ENCODE measurements at places on chromosomes 11 and 22.

DNA sequence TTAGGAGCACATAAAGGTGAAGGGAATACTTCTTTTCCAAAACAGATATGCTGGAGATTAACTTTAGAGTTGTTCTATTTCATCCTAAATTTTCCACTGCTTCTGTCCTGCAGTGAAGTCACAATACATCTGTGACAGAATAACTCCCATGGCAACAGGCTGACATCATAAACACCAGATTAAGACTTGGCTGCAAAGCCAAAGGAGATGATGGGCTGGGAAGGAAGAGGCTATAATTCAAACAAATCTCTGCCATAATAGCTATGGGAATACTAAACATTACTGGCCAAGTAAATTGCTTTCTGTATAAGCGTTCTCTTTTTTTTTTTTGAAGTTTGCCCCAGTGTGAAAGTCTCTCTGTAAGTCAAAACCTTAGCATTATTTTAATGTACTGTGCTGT, 107.7 kb downstream of the CADM1 start:
- DNase-seq = no peak

- DNase-seq = no peak
These were observed 6.6 kb downstream of the SHANK2 start for GRCh38 chr11:71245601-71246391.

DNA sequence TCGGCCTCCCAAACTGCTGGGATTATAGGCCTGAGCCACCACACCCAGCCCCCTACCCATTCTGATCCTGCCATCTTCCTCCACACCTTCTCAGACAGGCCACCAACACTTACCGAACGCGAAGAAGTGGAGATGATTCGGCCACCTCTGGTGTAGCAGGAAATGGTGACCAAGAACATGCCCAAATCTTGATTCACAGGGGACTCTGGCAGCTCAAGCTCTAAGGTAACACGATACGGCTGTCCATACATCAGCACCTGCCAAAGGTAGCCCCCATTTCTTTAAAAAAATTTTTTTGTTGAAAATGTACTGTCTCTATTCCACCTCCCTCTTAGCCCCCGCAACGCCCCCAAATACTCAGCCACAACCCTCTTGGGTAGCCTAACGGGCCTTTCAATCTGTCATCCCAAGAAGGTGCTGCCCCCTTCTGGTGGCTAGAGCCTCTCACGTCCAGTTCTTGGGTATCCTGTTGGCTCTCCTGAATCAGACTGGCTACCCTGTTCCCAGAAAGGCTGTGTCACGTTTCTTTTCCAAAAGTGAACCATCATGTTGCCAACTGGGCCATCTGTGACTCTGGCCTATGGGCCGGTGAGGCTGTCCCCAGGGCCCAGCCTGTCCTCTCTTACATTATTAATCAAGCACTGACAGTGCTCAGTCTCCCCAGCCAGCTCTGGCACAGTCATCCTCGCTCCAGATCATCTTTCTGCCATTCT, 5.3 kb upstream of the LRRN4CL start:
- DNase-seq = peak; percentile 85

DNA sequence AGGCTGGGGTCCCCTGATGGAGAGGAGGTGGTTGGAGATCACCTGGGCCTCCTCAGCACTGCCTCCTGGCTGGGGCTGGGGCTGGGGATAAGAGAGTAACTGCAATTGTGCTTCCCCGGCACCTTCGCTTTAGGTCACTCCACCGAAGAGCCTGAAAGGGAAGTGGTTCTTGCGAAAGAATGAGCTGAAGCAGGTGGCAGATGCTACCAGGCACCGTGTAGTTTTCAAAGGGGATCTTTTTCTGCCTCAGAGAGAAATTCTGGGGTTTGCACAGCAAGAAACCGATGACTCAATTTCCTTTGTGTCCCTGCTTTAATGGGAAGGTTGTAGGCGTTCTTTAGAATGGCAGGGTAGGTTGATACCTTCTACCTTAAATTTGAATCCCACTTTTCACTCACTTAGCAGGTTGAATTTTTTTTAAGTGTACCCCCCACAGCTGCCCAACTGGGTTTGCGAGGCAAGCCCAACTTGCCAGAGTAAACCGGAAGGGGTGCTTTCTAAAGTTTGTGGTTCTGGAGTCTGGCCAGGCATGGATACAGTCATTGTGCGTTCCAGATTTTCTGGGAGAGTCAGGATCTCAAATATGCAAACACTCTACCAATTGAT, 5.3 kb downstream of the CD44 start:
- DNase-seq = peak; percentile 86

DNA sequence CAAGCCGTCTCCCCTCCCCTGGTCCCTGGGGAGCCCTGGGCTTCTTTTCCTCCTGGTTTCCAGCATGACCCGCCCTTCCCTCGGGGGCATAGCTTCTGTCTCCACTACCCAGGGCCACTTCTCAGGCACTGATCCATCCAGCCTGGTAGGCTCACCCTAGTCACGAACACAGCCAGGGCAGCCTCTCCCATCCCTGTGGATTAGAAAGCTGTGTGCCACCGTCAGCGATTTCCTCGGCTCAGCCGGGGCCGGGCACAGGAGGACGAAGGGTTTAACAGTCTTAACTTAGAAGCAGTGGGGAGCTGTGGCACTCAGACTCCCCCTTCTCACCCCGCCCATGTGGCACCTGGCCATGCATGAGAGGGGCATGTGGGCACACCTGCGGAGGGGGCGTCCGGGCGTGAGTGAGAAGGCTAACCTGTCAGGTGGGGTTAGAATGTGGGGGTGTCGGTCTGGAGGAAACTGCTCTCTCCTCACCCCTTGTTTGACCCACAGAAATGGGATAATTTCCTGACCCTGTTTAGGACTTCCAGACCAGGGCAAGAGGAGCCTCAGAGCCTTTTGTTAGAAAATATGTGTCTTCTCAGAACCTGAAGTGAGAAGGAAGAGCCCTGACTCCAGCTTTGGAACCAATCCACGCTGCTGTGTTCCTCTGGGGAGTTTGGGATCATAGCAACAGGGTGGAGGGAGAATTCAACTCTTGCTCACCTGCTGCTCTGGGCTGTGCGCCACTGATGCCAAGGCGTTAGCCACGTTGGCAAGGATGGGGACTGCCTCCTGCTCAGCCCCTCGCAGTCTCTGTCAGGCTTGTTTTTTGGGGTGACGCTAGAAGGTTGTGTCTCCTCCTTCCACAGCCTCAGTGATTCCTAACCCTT, 14.6 kb downstream of the GLB1L2 start:
- DNase-seq = no peak

DNA sequence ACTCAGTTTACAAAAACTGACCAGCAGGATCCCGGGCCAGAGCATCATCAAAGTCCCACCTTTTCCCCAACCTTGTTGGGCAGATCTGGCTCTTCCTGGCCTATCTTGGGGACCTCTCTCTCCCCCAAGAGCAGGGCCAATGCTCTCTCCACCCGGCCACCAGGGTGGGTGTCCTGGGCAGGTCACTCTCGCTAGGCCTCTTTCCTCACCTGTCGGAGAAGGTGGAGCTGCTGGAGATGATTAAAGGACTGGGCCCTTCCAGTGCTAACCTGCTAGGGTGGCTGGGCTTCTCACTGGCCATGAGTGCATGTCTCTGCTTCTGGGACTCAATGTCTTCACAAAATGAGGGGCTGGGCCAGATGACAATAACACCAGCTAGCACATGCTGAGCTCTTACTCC, 2.9 kb upstream of the CAPN5 start:
- no peak for DNase-seq

DNA sequence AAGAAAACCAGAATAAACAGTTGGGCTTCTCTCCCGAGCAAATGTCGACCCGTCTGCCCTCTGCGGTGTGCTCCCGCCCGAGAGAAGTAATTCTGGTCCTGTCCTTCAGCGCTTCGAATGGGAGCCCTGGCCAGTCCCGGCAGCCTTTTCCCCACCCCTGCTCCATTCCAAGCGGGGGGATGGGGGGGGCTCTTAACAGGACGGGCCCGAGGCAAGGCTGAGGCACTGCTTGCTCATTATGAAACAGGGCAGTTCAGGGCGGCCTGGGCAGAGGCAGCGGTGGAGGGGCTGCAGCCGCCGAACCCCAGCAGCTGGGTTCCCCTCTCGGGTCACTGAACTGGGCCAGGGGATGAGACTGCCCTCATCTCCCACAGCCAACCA, 9.1 kb downstream of the BACE1-AS start:
- no peak for DNase-seq

DNA sequence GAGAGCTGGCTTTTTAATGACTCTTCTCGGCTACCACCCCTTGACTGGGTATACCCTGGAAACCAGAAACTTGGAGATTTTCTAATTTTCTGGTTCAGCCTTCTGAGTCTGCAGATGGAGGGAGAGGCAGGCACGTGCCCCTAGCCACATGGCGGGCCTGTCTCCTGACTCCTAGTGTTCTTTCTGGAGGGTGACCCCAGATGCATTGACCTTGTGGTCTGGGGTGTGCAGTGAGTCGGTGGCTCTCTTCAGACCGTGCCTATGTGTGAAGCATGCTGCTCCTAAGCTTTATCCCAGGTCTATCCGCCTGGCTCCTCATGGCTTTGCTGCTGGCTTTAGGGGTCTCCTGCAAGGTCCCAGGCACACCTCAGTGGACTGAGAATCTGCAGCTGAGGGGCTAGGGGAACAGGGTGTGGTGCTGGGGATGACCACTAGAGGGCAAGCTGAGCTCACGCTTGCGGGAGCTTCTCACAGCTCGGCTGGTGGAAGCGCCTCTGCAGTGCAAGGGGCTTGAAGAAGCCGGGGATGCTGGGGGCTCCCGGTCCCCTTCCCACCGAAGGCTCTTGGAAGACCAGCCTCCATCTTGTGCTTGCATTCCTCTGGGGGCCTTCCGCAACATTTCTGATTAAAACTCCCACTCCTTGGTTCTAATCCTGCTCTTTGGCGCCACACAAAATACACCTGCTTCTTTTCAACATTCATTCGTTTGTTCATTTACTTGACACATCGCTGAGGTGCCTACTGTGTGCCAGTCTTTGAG, 51.8 kb downstream of the OTOG start:
- DNase-seq = peak; percentile 62

- no peak for DNase-seq
These were observed 80.8 kb upstream of the FSHB start for GRCh38 chr11:30149998-30150397.

DNA sequence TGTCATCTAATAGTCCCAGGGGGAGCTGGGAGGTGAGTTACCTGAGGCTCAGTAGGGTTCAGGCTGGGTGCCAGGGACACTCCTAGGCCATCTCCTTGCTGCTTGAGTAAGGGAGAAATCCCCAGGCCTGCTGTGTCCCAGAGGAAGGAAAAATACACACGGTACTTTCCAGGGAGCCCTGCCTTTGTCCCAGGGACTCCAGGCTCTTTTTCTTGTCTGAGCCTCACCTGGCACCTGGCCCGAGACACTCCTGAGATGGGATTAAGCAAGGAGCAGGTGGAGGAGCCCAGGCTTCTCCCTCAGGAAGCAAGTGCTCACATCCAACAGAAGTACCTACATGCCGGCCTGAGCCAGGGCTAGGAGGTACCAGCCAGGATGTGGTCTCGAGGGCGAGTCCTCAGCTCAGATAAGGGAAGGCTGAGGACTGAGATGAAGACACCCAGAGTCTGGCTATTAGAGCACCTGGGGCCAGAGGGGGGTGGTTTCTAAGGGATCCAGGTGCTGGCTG, 899 bp upstream of the KLHDC7B start:
- peak; percentile 42 for DNase-seq

DNA sequence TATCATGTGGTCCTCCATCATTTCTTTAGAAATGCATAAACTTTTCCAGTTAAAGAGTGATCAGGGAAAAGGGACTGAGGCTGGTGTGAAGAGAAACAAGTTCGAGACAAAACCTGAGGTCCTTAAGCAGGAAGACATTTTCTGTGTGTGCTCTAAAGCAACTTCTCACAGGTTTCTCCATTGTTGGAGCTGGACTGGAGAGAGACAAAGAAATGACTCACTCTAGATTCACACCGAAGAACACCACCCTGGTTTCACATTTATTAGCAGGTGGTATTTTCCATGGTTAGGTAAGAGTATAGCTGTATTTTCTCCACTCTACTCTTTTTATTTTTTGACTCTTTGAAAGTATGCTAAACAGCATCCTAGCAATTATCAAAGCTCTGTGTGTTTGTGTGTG, 736.4 kb downstream of the KCNA4 start:
- no peak for DNase-seq

- DNase-seq = peak; percentile 40
These were observed 34.4 kb upstream of the SUSD2 start for GRCh38 chr22:24146791-24147353.

DNA sequence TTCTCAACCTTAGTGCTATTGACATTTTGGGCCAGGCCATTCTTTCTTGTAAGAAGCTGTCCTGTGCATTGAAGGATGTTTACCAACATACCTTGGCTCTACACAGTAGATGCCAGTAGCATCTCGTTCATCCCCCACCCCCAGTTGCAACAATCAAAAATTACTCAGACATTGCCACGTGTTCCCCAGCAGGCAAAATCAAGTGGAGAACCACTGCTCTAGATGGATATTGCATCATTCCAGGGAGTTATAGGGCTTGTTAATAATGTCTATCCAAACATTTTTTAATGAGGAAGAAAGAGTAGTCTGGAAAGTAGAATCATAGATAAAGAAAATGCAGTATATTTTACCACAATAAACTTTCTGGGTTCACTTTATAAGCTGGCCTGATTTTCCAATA, 64.1 kb downstream of the PRMT3 start:
- DNase-seq = peak; percentile 14

DNA sequence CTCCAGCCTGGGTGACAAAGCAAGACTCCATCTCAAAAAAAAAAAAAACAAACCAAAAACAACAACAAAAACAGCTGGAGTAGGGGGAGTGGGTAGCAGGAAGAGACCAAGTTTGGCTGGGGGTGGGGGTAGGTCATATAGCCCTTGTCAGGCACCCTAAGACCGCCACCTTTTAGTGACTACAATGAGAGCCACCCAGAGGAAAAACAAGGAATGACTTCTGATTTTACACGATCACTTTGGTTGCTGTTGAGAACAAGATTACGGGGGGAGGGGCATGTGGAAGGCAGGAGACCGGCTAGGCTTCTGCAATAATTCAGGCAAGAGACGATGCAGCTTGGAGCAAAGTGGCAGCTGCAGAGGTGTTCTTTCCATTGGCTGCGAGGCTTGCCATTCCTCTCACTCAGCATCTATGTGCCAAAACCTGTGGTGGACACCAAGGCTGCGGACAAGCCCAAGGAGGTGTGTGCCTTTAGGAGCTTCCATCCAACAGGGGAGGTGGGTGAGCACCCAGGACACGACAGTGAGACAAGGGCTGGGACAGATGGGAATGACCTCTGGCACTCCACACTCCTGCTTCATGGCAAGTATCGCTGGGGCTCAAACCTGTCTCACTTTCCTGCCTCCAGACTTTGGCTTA, 1.7 kb downstream of the RPS19BP1 start:
- peak; percentile 76 for DNase-seq

GRCh38 chr11:72591785-72592502, 82.3 kb downstream of the PDE2A start:
- DNase-seq = no peak

- no peak for DNase-seq
These were observed 76.3 kb downstream of the PRCP start for GRCh38 chr11:82823647-82824619.

All from NB4 (cell line).